ENCODE measurements at places on chromosomes 5 and 9.

DNA sequence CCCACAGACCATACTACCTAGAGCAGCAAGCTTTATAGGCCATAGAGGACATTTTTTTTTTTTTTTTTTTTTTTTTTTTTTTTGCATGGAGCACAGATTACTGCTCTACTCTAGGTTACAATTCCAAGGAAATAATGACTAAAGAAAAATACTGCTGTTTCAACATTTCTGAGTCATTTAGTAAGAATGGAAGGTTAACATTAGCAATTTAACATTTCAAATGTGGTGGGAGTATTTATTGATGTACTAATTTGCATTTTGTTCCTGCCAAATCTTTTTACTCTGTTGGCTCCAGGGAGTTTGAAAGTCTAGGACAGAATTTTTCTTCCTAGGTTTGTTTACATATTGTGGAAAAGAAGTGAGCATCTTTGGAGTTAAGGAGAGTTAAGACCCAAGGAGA lies 142.1 kb upstream of the CCDC152 start:
- no peak for DNase-seq

DNA sequence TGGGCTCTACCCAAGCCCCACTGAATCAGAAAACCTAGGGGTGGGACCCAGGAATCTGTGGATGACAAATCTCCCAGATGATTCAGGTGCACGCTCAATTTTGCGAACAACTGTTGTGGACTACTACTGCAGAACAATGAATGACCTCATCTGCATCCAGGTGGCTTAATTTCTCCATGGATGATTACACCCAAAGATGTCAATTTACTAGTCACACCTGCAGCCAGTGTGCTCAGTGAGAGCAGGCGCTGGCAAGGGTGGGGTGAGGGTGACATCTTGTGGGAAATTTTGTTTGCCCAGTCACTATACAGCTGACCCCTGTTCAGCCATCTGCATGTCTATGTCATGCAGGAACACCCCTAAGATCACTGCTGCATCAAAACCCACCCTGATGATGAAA lies 118.2 kb downstream of the ENTREP1 start:
- no peak for DNase-seq

- no peak for DNase-seq
Observed at GRCh38 chr5:20032896-20033295, 44.9 kb upstream of the CDH18 start.

DNA sequence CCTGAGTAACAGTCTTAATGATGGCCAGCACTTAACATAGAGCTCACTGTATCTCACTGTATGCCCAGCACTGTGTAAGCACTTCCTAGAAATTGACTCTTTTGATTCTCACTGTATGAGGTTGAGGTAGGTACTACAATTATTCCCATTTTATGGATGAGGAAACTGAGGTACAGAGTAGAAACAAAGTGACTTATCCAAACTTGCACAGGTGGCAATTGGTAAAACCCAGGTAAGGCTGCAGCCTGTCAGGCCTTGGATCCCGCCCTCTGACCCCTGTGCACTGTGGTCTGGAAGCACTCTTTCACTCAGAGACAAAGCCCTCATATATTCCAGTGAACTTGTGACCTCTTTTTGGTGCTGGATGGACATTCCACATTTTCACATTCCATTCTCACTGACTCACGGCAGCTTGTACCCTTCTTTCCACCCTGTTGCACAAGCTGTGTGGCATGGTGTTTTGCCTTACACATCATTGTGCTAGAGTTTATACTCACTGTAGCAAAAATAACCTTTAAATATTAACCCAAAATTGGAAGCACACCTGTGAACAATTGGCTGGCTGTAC lies 21.7 kb downstream of the ANKRD55 start:
- no peak for DNase-seq

Data from suppressor macrophage treated with lipopolysaccharide for 4 hours (primary cell).